WTC11 (cell line): ENCODE measurements at places on chromosomes 5 and 9.

DNA sequence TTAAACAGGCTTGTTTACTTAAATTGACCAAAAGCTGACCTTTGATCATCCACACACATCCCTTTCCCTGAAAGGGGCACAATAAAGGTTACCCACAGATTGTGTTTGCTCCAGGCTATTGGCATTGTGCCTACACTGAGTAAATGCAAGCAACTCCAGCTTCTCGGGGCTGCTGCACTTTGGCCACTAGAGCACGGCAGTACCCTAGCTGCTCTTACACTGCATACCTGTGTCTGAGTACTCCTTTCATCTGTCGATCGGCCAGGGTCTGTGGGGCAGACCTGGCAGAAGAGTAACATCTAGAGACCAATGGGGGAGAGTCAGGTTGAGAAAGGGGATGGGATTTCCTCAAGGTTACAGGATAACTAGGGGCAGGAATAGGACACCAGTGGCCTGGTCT is 281.9 kb upstream of the NMUR2 start:
- DNase-seq = peak; percentile 12

DNA sequence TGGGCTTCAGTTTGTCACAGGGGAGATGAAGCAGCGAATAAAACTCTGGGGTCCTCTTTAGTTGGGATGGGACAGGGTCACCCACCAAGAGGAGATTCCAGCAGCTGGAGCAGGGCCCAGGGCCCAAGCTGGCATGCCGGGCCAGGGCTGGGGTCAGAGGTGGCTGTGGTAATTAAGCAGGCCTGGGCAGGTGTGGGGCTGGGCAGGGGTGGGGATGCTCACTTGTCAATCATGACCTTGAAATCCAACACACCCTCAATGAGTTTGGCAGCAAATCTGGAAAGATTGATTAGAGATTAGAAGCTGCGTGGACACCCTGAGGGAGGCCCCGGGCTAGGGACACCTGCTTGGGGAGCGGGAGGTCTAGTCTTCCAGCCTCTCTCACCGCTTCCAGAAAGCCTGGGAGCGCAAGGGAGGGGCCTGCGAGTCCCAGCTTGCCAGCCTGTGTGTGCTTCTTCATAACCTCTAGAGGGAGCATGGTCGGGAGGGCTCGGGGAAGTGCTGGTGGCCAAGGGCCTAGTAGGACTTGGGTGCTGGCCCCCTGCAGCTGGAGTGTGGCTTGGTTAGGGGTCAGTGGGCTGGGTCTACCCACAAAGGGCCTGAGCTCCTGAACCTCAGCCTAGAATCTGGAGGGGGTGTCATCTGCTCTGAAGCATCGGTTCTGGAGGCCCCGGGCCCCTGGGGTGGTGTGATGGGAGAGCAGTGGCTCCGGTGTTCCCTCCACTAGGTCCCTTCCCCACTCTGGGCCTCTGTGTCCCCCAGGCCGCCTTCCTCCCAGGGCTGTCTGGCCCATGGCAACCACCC is 7.6 kb downstream of the CRAT start:
- peak; percentile 77 for DNase-seq

- DNase-seq = peak; percentile 62
These were observed 105.0 kb upstream of the FAM120A start for GRCh38 chr9:93346231-93347112.

DNA sequence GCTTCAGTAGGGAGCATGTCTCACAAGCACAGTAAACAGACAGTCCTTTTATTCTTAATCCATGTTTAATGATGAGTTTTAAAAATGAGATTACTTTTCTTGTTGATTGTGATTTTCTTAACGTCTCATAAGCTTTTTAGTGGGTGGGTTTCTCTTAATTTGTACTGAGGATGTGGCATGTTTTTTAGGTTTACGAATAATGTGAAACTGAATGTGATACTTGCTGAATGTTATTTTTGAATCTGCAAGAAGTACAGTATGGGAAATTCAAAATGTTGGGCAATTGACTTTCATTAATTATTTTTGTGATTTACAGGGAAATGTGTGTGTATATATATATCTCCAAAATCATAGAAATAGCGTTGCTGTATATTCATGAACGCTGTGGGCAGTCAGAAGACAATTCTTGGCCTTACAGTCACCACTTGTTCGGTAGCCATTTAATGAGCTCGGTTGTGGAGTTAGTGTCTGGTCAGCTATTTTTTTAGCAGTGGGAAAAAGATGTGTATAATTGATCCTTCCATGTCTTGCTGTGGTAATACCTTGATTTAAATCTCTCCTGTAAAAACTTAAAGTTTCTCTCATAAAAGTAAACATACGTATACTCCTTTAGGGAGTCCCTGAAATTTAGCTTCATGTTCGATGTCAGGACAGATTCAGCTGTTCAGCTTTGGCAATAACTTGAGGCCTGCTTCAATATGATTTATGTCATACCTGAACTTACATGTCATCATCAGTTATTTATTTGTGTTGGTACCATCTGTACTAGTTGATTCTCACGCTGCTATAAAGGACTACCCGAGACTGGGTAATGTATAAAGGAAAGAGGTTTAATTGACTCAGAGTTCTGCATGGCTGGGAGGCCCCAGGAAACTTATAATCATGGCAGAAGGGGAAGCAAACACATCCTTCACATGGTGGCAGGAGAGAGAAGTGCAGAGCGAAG is 15.0 kb downstream of the ICE1 start:
- no peak for DNase-seq

- peak; percentile 48 for DNase-seq
These were observed 166.6 kb downstream of the AP3B1 start for GRCh38 chr5:78127875-78128274.

DNA sequence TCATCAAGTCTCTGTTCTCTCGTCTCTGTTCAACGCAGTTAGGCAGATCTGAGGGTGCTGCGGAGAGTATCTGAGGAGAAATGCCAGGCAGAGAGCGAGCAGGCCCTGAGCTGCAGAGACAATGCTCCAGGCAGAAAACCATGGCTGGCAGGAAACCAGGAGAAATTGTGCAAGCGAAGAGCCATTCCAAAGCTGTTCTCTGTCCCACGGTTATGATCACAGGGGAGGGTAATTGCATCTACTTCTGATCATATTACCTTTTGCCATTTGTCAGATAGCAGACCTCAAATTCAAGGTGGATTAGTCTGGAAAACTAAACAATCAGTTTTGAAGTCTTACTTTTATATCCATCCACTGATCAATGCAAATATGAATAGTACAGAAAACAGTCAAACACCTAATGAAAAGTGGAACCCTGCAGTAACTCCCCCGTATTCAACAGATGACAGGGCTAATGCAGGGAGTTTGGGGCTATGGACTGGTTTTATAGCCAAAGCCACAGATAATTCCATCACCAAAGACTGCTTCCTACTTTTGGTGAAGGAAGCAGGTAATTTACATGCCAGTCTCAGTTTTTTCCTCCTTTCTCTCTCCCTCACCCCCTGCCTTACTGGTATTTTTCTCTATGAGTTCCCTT is 228.0 kb downstream of the DCP2 start:
- DNase-seq = no peak

- no peak for DNase-seq
These were observed 78.3 kb downstream of the PARP8 start for GRCh38 chr5:50744776-50745175.

DNA sequence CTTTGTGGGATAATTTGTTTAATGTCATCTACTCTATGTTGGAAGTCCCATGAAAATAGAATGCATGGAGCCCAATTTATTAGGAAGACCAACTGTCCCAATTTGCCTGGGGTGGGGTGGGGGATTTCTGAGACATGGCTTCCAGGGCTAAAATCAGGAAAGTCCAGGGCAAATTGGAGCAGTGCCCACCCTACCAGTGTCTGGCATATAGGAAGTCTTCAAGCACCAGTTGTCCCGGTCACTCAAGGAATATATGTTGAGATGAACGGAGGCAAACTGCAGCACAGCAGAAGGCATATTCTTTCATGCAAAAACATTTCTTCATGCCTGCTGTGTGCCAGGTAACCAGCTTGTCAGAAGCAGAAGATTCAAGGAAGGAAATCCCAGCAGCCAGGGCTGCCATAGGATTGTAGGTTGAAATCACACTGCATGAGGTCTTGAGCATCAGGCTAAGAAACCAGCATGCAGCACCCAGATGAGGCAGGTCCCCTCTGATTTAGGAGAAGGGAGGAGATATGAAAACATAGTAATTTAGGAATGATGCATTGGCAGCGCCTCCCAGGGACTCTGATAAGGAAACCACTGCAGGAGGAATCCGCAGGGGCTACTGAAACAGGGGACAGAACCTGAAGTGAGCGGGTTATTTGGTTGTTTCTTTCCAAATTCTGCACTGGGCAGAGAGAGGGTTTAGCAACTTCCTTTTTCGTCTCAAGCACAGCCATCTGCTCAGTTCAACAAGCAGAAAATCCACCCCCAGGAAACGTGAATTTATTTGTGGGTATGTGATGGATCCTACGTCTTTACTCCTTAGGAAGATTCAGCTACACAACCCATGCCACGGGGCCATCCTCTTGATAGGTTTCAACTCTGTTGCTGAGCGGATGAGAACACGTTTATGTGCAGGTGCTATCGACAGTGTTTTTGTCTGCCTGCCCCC is 112.6 kb upstream of the CPEB4 start:
- no peak for DNase-seq

GRCh38 chr5:151240924-151241635 is 11.9 kb upstream of the GM2A start:
- DNase-seq = no peak

DNA sequence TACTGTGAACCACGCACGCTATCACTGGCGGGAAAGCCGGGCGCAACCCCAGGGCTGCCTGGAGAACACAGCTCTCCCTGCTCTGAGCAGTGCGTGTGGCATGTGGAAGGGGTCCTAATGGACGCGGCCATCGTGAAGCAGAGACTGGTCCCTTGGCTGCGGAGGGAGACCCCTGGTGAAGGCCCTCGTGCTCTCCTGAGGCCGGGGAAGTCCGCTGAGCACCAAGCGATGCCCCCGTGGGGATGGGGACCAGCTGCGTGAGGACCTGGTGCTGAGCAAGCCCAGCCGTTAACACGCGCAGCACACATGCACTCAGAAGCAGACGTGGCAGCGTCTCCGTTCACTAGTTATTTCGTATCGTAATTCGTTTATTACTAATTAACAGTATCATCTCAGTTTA is 24.4 kb downstream of the SLC12A7 start:
- no peak for DNase-seq

DNA sequence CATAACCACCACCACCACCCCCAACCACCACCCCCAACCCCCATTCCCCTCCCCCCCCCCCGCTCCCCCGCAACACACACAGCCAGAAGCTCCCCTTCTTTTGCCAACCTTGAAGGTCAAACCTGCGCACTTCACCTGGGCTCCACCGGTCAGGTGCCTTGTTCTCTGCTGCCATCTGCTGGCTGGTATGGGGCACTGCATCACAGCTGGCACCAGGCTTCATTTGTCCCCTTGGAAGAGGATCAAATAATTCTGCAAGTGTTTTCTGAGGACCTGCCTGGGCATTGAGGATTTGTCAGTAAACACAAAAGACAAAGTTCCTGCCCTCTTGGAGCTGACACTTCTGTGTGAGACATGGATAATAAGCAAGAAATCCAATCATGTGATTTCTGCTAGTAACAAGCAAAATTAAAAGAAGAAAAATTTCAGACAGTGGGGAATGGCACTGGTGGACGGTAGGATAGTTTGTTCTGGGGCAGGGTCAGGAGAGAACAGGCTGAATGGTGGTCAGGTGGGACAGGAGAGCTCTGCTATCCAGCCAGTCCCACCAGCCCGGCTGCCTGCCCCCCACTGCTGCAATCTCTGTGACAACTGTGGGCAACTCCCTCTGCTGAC is 55.6 kb upstream of the LMX1B start:
- peak; percentile 85 for DNase-seq

DNA sequence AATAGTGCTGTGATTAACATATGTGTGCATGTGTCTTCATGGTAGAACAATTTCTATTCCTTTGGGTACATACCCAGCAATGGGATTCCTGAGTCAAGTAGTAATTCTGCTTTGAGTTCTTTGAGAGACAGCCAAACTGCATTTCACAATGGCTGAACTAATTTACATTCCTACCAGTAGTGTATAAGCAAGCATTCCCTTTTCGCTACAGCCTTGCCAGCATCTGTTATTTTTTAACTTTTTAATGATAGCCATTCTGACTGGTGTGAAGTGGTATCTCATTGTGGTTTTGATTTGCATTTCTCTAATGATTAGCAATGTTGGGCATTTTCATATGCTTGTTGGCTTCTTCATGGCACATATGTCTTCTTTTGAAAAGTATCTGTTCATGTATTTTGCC is 308.5 kb downstream of the ARRDC3 start:
- no peak for DNase-seq
